ENCODE measurements at places on chromosomes 2 and 18.
A peak's percentile ranks its signal among the peaks of the same experiment; 100 is the strongest.

DNA sequence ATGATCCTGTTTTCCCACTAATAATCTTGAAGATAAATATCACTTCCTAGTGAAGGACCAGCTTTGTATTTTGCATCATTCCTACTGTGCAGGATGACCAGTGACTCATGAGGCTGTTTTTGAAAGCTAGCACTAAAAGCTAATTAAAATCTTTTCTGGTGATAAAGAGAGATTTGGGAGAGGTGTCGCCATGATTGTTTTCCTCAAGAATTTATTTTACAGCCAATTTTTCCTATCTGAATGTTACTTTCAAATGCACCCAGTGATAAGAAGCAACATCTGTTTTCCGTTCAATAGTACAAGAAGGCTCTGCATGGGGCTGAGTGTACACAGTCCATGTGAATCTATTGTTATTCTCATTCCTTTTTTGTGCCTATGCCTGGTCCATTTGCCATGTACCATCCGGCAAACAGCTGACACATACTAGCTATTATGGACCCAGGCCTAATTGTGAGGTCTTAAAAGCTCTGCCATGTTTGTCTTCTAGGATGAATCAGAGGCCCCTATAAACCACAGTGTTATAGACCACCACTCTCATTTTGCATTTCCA, 28.4 kb downstream of the MEIS1 start:
- no peak for DNase-seq

GRCh38 chr2:98446850-98447249, 2.2 kb downstream of the INPP4A start:
- DNase-seq: no peak

- DNase-seq: peak; percentile 52
Measured at GRCh38 chr2:100744589-100744988, 75.3 kb upstream of the NPAS2 start.

DNA sequence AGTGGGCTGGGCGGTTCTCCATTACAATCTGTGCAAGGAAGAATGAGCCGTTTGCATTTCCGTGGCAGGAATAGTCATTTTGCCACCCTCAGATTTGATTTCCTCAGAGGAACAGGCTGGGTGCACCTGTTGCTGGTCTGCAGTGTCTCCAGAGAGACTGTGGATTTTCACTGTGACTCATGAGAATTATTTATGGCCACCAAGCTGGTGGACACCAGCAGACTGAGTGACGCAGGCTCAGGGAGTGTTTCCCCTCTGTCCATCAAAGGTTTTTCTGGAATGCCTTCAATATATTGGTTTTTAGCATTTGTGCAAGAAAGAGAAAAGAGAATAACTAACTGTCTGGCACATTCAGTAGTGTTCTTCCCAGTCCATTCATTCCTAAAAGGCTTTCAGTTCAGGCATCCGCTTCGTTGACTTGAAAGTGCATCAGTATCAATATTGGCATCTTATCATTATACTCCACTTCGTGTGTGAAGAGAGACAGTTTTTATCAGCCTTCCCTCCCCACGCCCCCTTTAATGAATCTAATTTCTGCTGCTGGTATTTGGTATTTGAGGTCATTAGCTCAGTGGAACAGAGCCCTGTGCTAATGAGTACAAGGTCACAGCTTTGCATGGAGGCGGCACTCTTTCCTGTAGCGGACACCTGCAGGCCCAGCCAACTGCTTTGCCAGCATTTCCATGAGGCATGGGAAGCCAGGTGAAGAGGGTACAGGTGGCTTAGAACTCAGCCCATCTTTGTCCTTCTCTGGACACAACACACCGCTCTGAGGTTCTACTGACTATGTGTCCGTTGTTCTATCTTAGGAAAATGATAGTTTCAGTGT, 39.9 kb downstream of the PRKCE start:
- DNase-seq: no peak

DNA sequence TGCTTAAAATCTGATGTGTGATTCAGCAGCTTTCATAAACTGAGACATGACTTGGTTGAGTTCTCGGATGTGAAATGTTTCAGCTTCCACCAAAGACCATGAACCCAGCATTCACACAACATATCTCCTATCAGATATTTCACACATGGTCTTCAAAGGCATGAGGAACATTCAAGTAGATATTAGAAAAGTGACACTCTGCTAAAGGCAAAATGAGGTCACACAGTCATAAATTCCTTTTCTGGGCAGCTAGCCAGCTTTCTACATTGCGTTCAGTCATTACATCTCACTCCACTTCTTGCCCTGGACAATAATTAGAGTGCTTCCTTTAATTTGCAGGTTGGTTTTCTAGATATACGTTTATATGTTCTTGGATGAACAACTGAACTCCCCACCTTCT, 96.7 kb downstream of the GAREM1 start:
- DNase-seq: no peak

- DNase-seq: no peak
Measured at GRCh38 chr2:240295256-240296103, 140.0 kb upstream of the GPC1 start.

Measured in HuH-7 (cell line).